ENCODE measurements at places on chromosomes 4 and X. TPM values are rescaled to one million over a fixed set of nuclear protein-coding genes. Genes with fewer than 3 reads are reported as not detected.
A peak's percentile ranks its signal among the peaks of the same experiment; 100 is the strongest.

NKRF gene
- total RNA-seq = 12.5 TPM

DNA sequence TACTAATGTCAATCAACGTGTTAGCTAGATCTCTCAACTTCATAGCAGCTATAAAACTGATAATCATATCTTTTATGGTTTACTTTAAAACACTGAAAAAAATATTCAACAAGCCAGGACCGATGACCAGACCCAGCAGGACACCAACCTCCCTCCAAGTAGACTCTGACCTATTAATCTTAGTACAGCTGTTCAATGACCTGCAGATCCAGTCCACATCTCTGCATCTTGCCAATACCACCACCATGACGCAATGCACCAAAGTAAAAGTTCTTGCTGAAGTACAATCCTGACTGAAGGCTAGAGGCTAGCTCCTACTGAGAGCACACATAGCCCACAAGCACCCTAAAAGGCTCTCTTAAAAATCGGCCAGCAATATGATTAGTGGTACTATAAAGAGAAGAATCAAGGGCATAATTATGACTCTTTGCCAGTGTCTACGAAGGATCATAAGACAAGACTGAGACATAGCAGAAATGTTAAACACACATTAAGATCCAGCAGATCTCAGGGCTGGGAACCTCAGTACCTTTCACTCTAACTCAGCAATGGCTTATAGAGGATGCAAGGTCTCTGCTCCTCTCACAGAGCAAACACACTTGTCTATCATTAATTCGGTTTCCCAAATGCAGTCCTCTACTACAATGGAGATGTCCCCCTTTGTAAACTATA lies 7.6 kb downstream of the MED14 start:
- DNase-seq = no peak
- no peak overlapping the region for H3K4me3 ChIP-seq
- no peak overlapping the region for H3K27ac ChIP-seq
- H3K36me3 ChIP-seq = peaks cover 8% of the 10 kb centered on the region

- no peaks in the 10 kb centered on the region for H3K27me3 ChIP-seq
- no peak for DNase-seq
- H3K4me3 ChIP-seq = no peak overlapping the region
- H3K36me3 ChIP-seq = peaks cover 4% of the 10 kb centered on the region
- peak overlapping the region; percentile 16 for H3K27ac ChIP-seq
Measured at GRCh38 chrX:17588303-17588702, 149.0 kb upstream of the SCML1 start.

DNA sequence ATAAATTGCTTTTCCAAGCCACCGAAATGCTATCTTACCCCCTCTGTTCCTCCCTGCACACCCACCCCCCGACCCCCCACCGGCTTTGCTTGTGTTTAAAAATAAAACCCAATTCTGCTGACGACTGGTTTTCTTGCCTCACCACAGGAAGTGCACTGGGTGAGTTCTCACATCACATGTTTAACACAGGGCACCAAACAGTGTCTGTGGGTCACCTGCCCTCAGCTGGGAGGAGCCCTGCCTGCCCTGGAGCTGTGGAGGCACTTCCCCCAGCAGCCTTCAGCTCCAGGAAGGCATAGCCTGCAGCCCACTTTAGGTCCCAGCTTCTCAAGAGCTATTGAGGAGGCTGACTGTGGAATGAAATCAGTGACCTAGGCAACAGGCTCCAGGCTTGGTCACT lies 8.8 kb downstream of the TMEM255A start:
- no peak overlapping the region for H3K4me3 ChIP-seq
- H3K27me3 ChIP-seq = peaks cover 19% of the 10 kb centered on the region
- no peaks in the 10 kb centered on the region for H3K36me3 ChIP-seq
- no peak for DNase-seq

DNA sequence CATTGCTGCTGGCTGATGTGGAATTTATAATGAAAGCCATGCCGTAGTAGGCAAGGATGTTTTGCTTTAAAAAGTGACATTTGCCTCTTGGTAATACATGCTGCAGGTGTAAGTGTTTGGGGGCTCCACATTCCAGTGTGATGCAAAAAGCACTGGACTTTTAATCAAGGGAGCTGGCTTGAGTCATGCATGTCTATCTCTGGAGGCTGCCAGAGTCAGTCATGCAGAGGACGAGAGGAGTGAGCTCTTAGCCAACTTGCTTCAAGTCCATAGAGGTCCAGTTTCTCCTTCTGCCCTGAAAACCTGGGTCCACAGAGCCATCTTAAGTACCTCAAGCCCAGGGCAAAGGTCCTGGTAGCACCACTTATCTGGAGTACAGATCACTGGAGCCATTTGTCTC lies 11.6 kb upstream of the CXCL13 start:
- peaks cover 3% of the 10 kb centered on the region for H3K27me3 ChIP-seq
- H3K4me3 ChIP-seq = no peak overlapping the region
- no peak overlapping the region for H3K27ac ChIP-seq
- no peak for DNase-seq

DNA sequence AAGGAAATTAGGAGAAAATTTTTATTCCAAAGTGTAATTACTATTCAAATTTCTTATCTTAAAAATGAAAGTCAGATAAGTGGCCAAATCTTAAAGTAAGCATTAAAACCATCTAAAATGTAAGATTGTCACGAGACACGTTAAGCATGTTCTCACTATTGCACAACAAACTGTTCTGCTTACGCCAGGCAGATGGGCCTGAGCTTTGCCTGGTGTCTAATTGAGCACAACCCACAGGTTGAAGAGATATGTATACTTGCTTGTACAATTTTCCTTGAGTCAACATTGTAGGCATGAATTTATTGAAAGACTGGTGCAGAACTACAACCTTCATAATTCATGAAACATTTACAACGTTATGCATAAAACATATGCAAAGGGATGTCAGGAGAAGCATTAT lies 3.9 kb downstream of the RNF128 start:
- H3K27me3 ChIP-seq = no peaks in the 10 kb centered on the region
- no peak for DNase-seq
- peaks cover 13% of the 10 kb centered on the region for H3K4me1 ChIP-seq
- no peaks in the 10 kb centered on the region for H3K36me3 ChIP-seq
- no peak overlapping the region for H3K27ac ChIP-seq

RAB9B gene
- 2.4 TPM for total RNA-seq

GRCh38 chrX:136395271-136395670 lies 92.5 kb upstream of the BRS3 start:
- H3K36me3 ChIP-seq = no peaks in the 10 kb centered on the region
- H3K4me1 ChIP-seq = no peaks in the 10 kb centered on the region
- no peak overlapping the region for H3K27ac ChIP-seq
- H3K4me3 ChIP-seq = no peak overlapping the region
